ENCODE measurements at places on chromosomes 7 and 10. TPM values are rescaled to one million over a fixed set of nuclear protein-coding genes. Genes with fewer than 3 reads are reported as not detected.

Gene ELFN1
- total RNA-seq: 0.38 TPM

Gene GPRIN2
- total RNA-seq: 32.7 TPM

Gene MSS51
- 0.26 TPM for total RNA-seq

Gene PGAM1
- total RNA-seq: 576 TPM

Gene CDK14
- total RNA-seq: 0.23 TPM

Gene ACSL5
- total RNA-seq: 0.30 TPM

Gene CDC14C
- 0.05 TPM for total RNA-seq

Gene RAB19
- total RNA-seq: not detected

Gene IKZF1
- not detected for total RNA-seq

Gene ASB10
- total RNA-seq: not detected

Gene ZSCAN25
- total RNA-seq: 9.3 TPM

Gene ANXA8
- 30.3 TPM for total RNA-seq

Gene IL2RA
- not detected for total RNA-seq

Gene EBF3
- total RNA-seq: 0.20 TPM

Gene RAMP3
- total RNA-seq: not detected

Gene EPO
- total RNA-seq: not detected

Gene FGL2
- not detected for total RNA-seq

Gene SYNPO2L
- not detected for total RNA-seq

Gene RSPH10B
- not detected for total RNA-seq

Gene LIPM
- total RNA-seq: not detected

Gene PAX4
- not detected for total RNA-seq

Gene PALD1
- total RNA-seq: 6.8 TPM

Gene BBS9
- 3.7 TPM for total RNA-seq

Gene CYP2C18
- not detected for total RNA-seq

Measured in A549 treated with GW870086 at 1 μM for 4 hours (cell line).